NCI-H460 (cell line): ENCODE measurements at places on chromosomes 11 and 22. TPM values are rescaled to one million over a fixed set of nuclear protein-coding genes. Genes with fewer than 3 reads are reported as not detected.

DNA sequence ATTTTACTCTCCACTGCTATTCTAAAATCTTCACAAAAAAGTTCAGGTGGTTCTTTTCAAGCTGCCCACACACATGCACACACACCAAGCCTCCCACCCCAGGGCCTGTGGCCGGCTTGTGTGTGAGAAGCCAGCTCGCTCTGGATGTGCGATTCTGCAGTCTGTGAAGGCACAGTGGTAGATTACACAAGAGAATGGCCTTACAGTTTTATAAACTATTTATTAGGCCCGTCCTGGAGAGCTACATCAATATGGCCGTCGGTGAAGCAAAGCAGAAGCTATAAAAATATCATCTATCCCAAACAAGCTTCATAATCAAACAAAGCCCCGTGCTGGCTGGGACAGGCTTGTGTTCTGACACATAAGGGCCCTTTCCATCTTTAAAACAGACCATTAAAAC lies 240.5 kb downstream of the OPCML start:
- no peak for DNase-seq

DNA sequence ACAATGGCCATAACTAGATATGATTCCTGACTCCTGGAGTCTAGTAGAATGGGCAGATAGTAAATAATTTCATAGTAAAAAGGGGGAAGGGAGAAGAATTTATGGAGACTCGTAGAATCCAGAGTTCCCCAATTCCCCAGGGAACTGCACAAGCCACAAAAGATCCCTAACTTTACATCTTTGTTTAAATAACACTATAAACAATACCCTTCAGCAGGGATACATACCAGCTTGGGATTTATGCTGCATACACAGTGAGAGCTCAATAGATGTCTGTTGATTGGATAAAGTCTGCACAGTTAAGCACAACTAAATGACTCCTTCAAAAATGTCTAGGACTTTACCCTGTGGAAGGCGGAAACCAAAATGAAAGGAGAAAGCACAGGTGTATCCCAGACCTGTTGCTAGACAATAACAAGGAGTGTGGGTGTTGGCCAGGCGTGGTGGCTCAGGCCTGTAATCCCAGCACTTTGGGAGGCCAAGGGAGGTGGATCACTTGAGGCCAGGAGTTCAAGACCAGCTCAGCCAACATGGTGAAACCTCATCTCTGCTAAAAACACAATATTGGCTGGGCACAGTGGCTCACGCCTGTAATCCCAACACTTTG lies 6.8 kb downstream of the SLC35F2 start:
- DNase-seq, result no peak

DNA sequence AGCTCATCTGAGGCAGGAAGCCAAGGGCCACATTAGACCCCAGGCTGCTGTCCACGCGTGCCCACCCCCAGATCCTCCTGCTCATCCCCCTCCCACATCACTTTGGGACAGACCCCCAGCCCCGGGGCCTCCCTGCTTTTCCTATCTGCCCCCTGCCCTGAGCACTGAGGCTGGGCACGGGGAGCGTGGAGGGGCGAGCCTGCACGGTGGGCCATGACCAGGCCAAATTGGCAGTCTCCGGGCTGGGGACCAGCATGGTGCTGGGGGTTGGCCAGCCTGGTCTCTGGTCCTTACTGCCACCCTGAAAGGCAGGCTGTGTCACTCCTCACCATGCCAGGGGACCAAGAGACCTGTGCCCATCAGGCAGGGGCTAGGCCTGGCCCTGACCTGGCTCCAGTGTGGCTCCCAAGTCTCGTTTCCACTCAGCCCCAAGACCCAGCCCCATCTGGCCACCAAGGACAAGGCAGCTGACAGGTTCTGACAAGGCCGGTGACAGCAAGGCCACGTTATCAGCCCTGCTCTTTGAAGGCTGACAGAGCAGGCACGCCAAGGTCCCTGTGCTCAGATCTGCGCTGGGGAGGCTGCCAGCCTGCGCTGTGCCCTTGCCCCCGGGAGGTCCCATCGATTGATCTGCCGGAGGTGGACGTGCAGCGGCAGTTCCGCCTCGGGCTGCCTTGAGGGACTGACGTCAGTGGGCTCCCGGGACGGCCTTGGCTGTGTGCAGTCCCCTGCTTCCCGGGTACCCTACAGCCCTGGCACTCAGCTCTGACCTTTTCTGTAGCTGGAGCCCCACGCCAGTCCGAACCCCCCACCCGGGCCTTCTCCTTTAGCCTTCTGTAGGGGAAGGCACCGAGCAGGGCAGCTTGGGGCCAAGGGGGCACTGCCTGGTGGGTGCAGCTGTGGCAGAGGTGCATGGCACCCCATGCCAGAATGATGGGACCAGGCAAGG lies 3.6 kb downstream of the TNNI2 start:
- DNase-seq, result no peak

DNA sequence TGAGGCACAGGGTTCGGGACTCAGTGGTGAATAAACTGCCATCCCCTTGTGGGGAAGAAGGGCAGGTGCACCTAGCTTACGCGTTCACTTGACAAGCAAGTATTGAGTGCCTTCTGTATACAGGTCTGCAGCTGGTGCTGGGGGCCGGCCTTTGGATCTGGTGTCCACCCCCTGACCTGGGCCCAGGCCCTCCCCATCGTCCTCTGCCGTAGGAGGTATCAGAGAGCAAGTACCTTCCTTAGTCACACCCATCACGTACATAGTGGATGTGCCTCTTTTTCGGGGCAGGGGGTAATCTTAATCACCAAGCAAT lies 53.3 kb downstream of the SMIM38 start:
- DNase-seq, result no peak

DNA sequence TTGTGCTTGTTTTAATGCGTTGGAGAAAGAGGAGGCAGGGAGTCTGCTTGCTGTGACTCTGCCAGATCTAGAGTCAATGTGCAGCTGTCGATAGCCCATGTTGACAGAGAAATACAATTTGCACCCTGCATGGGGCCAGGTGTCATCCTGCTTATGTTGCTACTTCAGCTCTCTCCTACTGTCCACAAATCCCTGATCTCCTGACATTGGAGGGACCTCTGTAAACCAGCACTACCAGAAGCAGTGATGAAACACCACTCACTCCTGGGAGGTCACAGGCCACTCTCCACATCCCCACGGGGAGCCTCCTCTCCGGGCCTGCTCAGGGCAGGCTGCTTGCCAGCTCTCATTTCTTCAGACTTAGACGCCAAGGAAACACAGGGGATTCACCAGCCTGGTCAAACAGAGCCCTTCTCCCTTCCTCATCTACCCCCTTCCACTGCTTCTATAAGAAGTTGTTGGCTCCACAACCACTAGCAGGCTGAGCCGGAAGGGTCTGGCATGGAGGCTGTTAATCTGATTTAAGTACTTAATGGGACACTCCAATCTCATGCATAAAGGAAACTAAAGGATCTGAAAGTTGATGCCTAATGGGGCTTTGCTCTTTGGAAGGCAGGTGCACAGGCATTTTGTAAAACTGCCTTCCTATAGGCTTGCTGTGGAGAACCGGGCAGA lies 29.9 kb upstream of the CSNK2A3 start:
- DNase-seq, result no peak

GRK3 gene
- 2.8 and 3.7 TPM in 2 replicates for total RNA-seq

TMPRSS13 gene
- not detected in 2 replicates for total RNA-seq
